ENCODE measurements at places on chromosomes 2 and 18.

- no peak for DNase-seq
Observed at GRCh38 chr2:20797096-20797495, 25.8 kb downstream of the LDAH start.

DNA sequence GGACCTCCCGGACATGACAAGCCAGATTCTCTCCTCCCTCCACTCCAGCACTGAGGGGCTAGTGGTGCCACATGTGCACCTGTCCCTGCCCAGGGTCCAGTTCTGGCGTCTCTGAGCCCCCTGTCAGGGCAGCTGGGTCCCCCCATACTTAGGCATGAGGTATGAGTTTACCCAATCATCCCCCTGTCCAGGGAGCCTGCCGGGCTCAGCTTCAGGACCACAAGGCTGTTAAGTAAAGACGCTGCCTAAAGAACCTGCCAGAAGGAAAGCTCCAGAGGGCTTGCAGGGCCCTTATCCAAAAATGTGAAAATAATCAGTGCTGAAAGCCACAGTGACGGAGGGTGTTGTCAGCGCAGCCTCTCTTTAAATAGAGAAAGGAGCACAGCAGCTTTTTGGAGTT, 40.0 kb downstream of the SH3BP4 start:
- DNase-seq: no peak

GRCh38 chr2:68119504-68119903, 38.2 kb upstream of the PNO1 start:
- no peak for DNase-seq

GRCh38 chr2:41414486-41415230, 633.2 kb upstream of the PKDCC start:
- DNase-seq: peak; percentile 21

- DNase-seq: no peak
Observed at GRCh38 chr2:177902395-177903163, 170.0 kb downstream of the PDE11A start.

GRCh38 chr2:240820607-240821428, 799 bp upstream of the KIF1A start:
- DNase-seq: no peak

- no peak for DNase-seq
Observed at GRCh38 chr18:2825613-2826175, 21.1 kb upstream of the EMILIN2 start.

- no peak for DNase-seq
Observed at GRCh38 chr2:101803128-101803527, 105.6 kb downstream of the MAP4K4 start.

DNA sequence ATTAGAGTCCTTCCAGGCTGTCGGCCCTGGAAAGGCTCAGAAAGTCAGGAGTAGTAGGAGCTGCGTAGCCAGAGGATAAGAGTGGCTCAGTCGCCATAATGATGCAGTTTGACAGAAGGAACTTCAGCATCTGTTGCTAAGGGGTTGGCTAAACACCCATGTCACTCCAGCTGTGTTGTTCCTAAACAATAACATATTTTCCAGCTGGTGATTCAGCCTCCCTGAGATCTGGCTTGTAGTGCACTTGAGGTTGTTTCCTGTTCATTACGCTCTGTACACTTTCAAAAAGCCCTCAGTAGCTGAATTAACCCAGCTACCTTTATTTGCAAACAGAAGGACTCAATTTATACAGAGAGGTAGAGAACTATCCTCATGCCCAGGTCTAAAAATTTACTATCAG, 39.7 kb upstream of the EPAS1 start:
- DNase-seq: no peak

DNA sequence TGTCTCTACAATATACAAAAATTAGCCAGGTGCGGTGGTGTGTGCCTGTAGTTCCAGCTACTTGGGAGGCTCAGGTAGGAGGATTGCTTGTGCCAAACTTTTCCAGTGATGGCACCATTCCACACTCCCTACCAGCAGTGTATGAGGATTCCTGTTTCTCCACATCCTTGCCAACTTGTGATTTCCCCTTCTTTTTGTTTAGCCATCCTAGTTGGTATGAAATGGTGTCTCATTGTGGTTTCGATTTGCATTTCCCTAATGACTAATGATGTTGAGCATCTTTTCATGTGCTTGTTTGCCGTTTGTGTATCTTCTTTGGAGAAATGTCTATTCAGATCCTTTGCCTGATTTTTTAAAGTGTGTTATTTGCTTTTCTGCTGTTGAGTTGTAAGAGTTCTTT, 41.0 kb downstream of the EPB41L5 start:
- DNase-seq: no peak

DNA sequence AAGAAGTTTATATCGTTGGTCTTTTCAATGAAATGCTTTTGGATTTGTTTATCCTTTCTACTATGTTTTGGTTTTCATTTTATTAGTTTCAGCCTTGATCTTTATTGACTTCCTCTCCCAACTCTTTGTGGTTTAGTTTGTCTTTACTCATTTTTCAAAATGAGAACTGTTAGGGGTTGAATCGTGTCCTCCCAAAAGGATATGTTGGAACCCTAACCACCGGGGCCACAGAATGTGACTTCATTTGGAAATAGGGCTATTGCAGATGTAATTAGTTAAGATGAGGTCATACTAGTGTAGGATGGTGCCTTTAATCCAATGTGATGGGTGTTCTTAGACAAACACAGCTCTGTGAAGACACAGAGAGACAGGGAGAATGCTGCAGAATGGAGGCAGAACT, 60.4 kb upstream of the IL1R2 start:
- DNase-seq: no peak

DNA sequence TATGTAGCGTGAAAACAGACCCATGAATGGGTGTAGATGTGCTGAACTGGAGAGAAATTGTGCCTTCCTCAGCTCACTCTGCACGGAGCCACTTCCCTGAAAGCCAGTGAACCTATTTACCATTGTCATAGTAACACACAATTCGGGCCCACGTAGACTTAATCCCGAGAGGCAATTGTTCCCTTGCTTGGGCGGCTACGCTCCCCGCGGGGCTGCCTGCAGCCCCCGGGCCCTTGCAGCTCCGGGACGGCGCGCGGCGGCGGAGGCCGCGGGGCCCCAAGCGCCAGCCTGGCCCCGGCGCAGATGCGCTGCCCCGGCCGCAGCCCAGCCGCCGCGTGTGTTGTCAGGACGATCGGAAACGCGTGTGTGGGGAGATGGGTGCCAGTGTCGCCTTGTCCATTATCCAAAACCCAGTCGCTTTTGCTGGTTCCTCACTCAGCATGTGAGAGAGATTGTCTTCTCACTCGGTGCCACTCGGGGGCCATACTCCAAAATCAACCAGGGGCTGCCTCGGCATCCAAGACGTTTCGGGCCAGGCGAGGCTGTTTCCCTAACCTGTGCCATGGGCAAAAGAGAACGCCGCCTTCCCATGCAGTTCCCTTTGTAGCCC, 17.9 kb upstream of the LRRTM1 start:
- no peak for DNase-seq

DNA sequence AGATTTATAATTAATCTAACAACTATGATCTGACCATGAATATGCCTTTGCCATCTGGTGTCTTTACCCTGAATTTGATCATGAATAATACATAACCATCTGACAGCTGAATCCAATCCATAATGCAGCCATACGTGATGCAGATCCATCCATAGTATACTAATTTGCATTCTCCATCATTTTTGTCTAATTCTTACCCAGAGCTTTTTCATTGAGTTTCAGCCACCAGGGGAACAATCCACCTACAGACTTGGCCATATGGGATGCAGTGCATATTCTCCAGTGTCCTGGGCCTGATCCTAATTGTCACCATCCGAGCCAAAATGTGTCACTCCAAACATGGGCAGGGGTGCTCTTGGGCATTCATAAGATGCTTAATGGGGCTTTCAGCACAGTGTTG, 227.2 kb upstream of the CRIM1 start:
- no peak for DNase-seq

GRCh38 chr18:57657542-57657941, 35.9 kb upstream of the NARS1 start:
- no peak for DNase-seq

GRCh38 chr18:55265130-55265675, 305.9 kb upstream of the CCDC68 start:
- DNase-seq: no peak

GRCh38 chr2:80061881-80062280, 242.7 kb downstream of the LRRTM1 start:
- DNase-seq: no peak

DNA sequence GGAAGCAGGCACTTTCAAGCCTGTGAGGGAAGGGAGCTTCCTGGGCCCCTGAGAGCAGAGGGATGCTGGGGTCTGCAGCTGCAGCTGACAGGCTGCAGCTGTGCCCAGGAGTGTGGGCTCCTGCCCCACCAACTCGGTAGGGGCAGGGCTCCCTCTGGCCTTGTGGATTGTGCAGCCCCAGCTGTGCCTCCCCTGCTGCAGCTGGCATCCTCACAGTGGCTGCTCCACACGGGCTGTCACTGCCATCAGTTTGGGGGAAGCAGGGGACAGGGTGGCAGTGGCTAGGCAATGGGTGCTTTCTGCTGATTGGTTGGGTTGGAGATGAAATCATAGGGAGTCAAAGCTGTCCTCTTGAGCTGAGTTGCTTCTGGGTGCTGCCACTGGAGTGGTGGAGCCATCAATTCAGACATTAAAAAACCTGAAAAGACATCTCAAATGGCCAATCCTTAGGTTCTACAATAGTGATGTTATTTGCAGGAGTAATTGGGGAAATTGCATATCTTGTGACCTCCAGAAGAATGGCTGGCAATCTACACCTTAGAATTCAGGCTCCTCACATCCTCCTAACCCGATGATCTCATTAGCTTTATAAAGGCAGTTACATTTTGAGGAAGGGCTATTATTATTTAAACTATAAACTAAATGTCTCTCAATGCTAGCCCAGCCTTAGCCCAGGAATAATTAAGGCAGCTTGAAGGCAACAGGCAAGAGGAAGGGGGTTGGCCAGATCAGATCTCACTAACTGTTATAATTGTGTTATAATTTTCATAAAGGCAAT, 41.3 kb downstream of the FAM171B start:
- no peak for DNase-seq

DNA sequence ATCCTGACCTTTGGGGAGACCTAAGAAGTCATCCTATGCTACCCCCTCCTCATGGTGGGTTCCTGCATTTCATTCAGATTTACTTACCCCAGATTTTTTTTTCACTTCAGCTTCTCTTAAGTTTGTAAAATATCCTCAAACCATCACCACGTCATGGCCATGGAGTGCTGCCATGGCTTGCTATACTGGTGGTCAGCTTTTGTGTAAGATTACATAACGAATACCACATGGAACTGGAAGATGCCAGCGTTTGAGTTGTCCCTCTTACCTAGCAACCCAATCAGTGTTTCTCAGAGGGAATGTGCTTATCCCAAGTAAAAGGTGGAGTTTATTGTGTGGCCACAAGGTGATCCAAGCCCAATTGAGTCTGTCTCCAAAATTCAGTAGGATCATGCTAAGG, 148.6 kb upstream of the ALPP start:
- no peak for DNase-seq

GRCh38 chr2:206983161-206983859, 44.0 kb downstream of the CPO start:
- no peak for DNase-seq

GRCh38 chr2:219207134-219207883, 727 bp downstream of the ZFAND2B start:
- no peak for DNase-seq

DNA sequence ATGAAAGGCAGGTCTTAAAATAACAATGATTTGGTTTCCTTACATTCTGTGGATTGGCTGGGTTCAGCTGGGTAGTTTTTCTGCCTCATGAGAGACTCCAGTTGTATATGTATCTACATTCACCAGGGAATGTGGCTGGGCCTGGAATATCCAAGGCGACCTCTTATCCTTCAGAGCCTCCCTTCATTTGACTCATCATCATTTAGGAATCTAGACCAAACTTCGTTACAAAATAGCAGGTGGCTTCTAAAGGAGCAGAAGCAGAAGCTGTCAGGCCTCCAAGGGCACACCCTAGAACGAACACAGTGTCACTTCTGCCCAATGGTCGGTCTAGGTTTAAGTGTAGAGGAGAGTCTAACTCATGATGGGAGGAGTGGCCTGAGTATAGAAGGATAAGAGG, 204.2 kb downstream of the EN1 start:
- no peak for DNase-seq

- no peak for DNase-seq
Observed at GRCh38 chr18:76672627-76673026, 149.7 kb upstream of the ZNF236 start.

GRCh38 chr2:119117891-119118882, 40.4 kb downstream of the C1QL2 start:
- no peak for DNase-seq

- no peak for DNase-seq
Observed at GRCh38 chr2:111622859-111623258, 261.1 kb downstream of the ANAPC1 start.

DNA sequence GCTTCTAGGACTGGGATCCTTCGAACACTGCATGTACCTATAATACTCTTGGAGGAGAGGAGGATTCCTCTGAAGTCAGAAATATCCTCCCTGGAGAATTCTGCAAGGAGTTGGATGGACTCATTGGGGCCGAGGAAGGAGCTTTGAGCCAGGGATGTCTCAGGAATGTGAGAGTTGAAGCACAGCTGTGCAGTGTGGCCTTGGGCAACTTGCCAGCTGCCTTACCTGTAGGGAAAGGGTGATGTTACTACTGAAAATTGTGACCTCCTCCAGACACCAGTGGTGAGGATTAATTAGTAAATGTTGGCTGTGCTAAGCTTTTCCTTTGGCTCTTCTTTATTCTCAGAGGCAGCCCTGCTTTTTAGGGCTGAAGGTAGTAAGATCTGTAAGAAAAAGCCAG, 41.4 kb downstream of the FMNL2 start:
- no peak for DNase-seq

DNA sequence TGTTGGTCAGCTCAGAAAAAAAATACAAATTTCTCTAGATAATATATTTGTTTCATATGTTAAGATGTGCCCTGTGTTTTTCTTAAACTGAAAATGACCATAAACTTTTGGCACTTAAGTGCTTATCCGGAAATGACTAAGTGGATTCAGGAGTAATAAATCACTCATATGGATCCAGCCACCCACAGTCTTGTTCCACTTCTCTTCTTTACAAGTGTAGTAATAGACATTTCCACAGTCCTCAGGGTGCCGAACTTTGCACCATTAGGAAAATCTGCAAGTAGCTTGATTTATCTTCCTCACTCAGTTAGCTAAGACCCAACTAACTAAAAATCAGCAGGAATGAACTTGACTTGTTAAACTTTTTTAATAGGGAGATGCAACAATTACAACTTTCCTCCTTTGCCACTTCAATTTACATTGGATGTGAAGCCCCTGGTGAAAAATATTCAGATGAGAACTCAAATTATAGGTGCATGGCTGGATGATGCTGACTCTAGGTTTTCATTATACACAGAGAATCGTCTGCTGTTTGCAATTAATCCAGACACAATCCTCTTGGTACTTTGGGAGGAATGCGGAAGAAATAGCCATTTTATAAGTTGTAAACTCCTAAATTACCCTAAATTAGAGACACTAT, 322.5 kb downstream of the ARHGAP15 start:
- no peak for DNase-seq

DNA sequence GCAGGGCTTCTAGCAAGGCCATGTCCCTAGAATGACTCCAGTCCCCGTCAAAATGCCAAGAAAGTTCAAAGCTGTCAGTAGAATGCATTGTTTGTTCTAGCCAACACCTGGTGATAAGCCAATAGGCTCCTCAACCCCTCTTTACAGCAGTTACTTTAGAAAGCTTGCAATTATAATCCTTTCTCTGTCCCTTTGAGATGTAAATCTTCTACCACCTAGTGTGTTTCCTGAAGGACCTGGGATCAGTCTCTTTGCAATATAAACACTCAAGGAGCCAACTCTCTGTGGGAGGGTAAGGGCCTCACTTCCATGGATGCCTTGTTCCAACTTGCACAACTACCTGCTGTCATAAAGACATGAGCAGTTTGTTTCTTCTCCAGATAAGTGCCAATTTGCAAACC, 301.8 kb downstream of the NBAS start:
- no peak for DNase-seq

Measured in activated CD8-positive, alpha-beta T cell treated with anti-CD3 and anti-CD28 coated beads, Interleukin-2, amount 10 ng/mL, durations not matched to agents 7 days and 5 days (primary cell).